ENCODE measurements at places on chromosomes 3 and 15.

GRCh38 chr15:61051569-61052031 lies 177.5 kb downstream of the RORA start:
- peak; percentile 52 for DNase-seq

DNA sequence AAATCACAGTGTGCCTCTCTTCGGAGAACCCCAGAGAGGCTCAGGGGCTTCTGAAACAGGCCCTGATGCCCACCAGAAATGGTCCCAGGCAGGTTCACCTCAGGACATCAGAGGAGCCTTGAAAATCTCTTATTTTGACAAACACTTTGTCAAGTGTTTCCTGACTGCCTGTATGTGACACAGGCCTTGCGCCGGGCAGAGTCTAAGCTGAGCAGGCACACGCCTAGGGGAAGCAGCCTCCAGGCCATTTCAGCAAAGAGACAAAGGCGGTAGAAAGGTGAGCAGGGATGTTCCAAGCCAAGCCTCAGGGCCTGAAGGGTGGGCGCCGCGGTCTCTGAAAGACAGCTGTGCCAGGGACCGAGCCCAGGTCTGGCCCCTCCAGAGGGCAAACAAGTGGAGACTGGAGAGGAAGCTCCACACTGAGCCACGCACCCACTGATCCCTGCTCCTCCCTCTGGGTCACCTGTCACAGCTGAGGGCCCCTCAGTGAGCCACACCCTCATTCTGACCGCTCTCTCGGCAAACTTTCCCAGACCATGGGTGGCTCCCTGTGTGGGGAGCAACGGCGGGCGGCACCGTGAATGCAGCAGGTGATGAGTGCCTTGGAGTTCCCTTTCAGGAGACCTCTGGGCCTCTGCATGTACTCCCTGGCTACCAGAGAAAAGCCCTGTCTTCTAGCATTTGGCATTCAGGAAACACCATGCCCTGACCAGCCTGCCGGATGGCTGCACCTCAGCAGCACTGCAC lies 136.1 kb downstream of the ADAMTS17 start:
- no peak for DNase-seq

GRCh38 chr3:18513091-18513490 lies 88.0 kb upstream of the SATB1 start:
- DNase-seq, result no peak

- DNase-seq, result no peak
These were observed 24.5 kb upstream of the NEDD4 start for GRCh38 chr15:56017920-56018319.

GRCh38 chr3:128339491-128340012 lies 127.1 kb downstream of the DNAJB8 start:
- DNase-seq, result no peak

DNA sequence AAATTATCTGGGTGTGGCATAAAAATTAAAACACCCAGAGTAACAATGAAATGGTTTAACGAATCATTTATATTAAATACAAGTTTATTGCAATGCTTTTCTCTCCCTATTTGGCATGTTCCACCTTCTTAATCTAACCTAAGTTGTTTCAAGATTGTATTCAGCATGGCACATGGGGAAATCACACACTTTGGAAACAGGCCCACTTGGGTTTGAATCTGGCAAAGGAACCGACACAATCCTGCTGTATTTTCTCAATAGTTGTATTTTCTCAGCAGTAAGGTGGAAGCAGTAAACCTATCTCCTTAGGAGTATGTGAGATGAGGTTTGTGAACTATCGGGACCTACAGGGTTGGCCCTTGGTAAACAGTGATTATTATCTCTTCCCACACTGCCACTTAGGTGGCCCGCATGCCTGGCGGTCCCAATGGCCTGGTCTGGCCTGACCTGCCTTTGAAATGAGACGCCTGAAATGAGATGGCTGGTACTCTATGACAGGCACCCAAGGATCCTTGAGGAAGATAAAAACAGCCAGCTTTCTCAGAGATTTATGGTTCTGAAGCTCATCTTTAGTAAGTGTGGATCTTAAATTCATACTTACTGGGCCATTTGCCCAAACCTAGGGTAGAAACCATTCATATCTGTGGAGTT lies 45.3 kb upstream of the VILL start:
- peak; percentile 59 for DNase-seq

GRCh38 chr15:44573386-44573785 lies 36.4 kb downstream of the EIF3J start:
- no peak for DNase-seq

DNA sequence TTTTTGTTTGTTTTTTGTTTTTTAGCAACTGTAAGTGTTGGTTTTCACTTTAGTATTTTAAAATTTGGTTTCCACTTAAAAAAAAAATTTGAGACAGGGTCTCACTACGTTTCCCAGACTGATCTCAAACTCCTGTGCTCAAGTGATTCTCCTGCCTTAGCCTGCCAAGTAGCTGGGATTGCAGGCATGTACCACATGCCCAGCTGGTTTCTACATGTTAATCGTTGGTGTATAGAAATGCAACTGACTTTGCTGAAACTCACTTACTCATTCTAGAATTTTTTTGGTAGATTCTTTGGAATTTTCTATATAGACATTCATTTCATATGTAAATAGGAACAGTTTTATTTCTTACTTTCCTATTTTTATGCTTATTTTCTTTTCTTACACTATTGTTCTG lies 244.7 kb upstream of the MRPL3 start:
- DNase-seq, result no peak

Data from HT-29 (cell line).